Type B pancreatic cell (in vitro differentiated cells): ENCODE measurements at places on chromosomes 2 and 18.

DNA sequence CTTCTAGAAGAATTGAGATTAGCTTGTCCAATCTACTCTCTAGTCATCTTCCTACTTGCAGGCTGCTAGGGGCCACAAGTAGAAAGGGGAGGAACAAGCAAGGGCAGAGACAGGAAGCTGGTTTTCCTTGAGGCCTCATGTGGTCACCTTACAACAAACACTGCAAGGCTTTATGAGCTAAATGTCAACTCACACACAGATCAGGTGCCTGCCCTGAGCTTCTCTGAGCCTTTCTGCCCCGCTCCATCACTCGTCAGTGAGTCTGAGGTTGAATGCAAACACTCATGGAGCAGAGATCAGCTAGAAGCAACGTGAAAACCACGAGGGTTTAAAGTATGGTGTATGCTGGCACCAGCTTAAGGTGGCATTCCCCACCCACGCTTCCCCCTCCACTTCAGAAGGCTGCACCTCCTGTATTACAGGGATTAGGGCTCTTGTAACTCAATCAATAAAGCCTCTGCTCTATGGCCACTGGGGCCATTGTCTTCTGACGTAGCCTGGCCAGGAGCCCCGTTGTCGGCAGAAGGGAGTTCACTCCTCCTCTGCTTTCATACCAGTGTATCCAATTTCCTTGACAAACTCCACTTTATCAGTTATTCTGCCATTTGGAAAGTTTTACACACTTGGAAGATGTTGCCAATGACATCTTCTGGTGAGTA, 5.4 kb upstream of the CRYGC start:
- no peaks in the 10 kb centered on the region for H3K36me3 ChIP-seq
- no peaks in the 10 kb centered on the region for H3K27me3 ChIP-seq
- no peak for DNase-seq
- H3K4me3 ChIP-seq: no peak overlapping the region
- H3K4me1 ChIP-seq: peaks cover 15% of the 10 kb centered on the region

DNA sequence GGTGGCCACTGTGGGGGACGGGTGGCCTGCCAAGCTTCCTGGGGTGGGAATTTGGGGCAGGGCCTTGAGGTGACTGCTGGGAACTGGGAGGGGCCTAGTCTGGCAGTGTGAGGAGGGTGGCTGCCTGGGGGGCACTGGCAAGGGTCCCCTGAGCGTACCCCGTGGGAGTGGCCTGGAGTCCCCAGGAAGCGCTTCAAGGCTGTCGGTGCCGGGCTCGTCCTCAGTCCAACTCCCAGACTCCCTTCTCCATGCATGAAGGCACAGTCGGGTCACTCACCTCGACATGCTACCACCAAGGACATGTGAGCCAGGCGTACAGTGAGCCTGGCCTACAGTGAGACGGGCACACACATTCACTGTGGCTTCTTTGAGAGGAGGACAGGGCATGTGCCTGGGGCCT, 105.3 kb downstream of the SMIM21 start:
- H3K36me3 ChIP-seq: peaks cover 4% of the 10 kb centered on the region
- no peak overlapping the region for H3K4me3 ChIP-seq
- H3K4me1 ChIP-seq: peaks cover 7% of the 10 kb centered on the region
- H3K27me3 ChIP-seq: no peaks in the 10 kb centered on the region

DNA sequence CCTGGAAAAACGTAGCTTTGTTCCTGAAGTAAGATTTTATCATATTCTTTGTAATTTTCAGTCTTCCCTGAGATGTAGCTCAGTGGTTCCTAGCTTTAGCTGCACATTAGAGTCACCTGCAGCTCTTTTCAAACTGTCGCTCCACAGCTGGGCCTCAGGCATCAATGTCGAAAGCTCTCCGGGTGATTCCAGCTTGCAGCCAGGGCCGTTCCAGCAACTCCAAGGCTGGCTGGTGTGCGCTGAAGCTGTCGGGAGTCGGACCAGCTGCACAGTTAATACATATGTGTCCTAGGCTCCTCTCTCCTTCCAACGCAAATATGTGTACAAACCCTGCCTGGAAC, 609 bp upstream of the ZNF2 start:
- H3K4me3 ChIP-seq: peak overlapping the region; percentile 100
- no peak for DNase-seq
- peak overlapping the region; percentile 99 for H3K27ac ChIP-seq
- H3K36me3 ChIP-seq: peaks cover 12% of the 10 kb centered on the region

GRCh38 chr2:238285653-238286082, 2.7 kb downstream of the PER2 start:
- peaks cover 4% of the 10 kb centered on the region for H3K36me3 ChIP-seq
- H3K4me3 ChIP-seq: peak overlapping the region; percentile 87
- DNase-seq: no peak
- H3K27me3 ChIP-seq: no peaks in the 10 kb centered on the region
- peak overlapping the region; percentile 96 for H3K27ac ChIP-seq

DNA sequence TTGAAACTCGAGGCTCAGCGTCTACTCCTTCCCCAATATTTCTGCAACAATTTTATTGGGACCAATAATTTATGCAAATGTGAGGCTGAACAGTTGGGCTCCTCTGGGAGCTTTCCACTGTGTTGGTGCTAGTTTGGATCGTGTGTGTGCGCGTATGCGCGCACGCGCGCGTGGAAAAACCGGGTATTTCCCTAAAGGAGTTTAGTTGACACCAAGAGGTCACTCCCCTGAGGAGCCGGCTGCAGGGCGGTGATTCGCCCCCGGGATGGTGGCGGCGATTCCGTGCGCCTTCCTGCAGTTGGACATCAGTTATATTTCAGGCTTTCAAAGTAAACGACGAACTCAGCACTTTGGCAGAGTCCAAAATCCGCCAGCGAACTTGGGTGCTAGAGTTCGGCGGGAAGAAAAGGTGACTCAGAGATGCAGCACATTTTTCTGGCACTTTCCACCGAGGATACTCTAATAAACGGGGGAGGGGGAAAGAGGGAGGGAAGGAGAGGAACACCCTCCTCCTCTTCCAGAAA, 186.5 kb upstream of the FANCL start:
- peak overlapping the region; percentile 94 for H3K4me3 ChIP-seq
- peak overlapping the region; percentile 94 for H3K27ac ChIP-seq
- H3K4me1 ChIP-seq: peaks cover 10% of the 10 kb centered on the region

DNA sequence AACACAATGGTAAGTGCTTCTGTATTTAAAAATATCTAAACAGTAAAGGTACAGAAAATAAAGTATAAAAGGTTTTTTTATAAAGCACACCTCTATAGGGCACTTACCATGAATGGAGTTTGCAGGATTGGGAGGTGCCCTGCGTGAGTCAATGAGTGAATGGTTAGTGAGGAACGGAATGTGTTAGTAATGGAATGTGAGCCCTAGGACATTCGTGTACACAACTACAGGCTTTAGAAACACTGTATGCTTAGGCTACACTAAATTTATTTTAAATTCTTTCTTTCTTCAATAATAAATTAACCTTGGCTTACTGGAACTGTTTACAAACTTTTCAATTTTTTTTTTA, 337.9 kb upstream of the SLC39A10 start:
- H3K27ac ChIP-seq: no peak overlapping the region
- no peak overlapping the region for H3K4me3 ChIP-seq
- peaks cover 18% of the 10 kb centered on the region for H3K4me1 ChIP-seq
- H3K27me3 ChIP-seq: peaks cover 10% of the 10 kb centered on the region
- no peaks in the 10 kb centered on the region for H3K36me3 ChIP-seq
- no peak for DNase-seq

DNA sequence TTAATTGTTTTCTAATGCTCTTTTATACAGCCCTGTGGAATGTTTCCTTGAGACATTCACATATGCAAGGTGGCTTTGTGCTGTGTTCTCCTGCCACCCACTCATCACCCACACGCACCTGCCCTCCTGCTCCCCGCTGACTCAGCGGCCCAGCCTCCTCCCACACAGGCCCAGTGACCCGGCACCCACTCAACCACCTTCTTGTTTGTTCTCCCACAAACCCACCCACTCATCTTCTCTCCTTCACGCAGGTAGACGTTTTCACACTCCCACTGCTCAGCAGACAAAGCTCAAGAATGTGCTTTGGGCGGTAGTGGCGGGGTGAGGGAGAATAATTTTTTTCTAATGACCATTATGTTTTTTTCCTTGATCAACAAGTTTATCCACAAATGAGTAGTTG, 28.6 kb upstream of the NEMP2 start:
- peaks cover 10% of the 10 kb centered on the region for H3K36me3 ChIP-seq
- peak overlapping the region; percentile 33 for H3K27ac ChIP-seq
- peaks cover 11% of the 10 kb centered on the region for H3K4me1 ChIP-seq
- no peak for DNase-seq
- H3K27me3 ChIP-seq: no peaks in the 10 kb centered on the region
- H3K4me3 ChIP-seq: peak overlapping the region; percentile 10

- peak overlapping the region; percentile 96 for H3K27ac ChIP-seq
- H3K4me1 ChIP-seq: peaks cover 19% of the 10 kb centered on the region
- no peak for DNase-seq
Measured at GRCh38 chr18:79962835-79963657, 1.4 kb upstream of the HSBP1L1 start.

DNA sequence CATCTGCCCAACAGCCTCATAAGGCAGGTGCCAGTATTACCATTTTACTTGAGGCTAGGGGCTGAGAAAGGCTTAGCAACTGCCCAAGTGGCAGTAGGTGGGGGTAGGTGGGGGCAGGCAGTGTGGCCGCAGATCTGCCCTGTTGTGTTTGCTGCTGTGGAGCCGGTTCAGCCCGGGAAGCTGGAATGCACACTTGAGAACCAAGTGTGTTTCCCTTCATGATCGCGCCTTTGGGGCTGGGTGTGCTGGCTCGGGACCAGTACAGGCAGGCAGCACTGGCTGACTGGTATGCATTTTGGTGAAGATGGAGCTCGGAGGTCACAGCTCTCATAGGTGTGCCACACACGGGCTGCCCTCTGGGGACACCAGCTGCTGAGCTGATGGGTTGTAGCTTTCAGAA, 85.1 kb downstream of the CABLES1 start:
- peaks cover 4% of the 10 kb centered on the region for H3K36me3 ChIP-seq
- peaks cover 3% of the 10 kb centered on the region for H3K4me1 ChIP-seq
- no peak for DNase-seq
- H3K4me3 ChIP-seq: no peak overlapping the region
- H3K27me3 ChIP-seq: no peaks in the 10 kb centered on the region
- H3K27ac ChIP-seq: peak overlapping the region; percentile 44

- peaks cover 13% of the 10 kb centered on the region for H3K27me3 ChIP-seq
- peak overlapping the region; percentile 37 for H3K4me3 ChIP-seq
- no peak overlapping the region for H3K27ac ChIP-seq
- peaks cover 49% of the 10 kb centered on the region for H3K36me3 ChIP-seq
Measured at GRCh38 chr18:75199327-75199726, 9.6 kb downstream of the PTGR3 start.

GRCh38 chr2:196617430-196617829, 22.1 kb upstream of the CCDC150 start:
- DNase-seq: no peak
- peaks cover 10% of the 10 kb centered on the region for H3K27me3 ChIP-seq
- no peak overlapping the region for H3K4me3 ChIP-seq
- H3K36me3 ChIP-seq: no peaks in the 10 kb centered on the region

DNA sequence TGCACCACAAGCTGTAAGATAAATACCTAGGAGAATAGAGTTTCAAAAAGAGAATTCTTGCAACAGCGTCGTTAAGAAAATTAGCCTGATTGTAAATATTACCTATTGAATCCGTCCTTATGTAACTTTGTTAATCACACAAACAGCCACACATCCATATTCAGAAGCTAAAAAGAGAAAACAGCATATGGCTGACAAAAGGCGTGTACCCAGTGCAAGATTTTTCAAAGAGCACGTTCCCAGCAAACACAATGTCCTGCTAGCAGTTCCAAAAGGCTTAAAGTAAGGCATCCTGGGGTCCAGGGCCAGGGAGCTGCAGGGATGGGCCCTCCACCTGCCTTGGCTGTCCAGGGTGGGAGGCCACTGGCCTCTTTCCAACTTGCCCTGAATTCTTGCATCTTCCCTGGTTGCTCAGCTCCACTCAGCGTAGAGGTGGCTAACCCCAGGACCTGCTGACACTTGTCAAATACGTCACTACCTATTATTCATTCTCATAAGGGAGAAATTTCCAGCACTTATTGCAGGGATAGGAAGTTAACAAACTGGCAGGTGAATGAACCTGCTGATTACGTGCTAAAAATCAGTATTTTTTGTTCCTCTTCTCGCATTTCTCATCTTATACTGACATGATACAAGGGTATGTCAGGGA, 102.1 kb upstream of the NEDD4L start:
- no peak overlapping the region for H3K4me3 ChIP-seq
- H3K27ac ChIP-seq: no peak overlapping the region
- H3K36me3 ChIP-seq: no peaks in the 10 kb centered on the region
- no peak for DNase-seq

GRCh38 chr18:9787712-9788111, 79.6 kb downstream of the RAB31 start:
- no peaks in the 10 kb centered on the region for H3K4me1 ChIP-seq
- no peaks in the 10 kb centered on the region for H3K27me3 ChIP-seq
- DNase-seq: no peak
- H3K36me3 ChIP-seq: no peaks in the 10 kb centered on the region

DNA sequence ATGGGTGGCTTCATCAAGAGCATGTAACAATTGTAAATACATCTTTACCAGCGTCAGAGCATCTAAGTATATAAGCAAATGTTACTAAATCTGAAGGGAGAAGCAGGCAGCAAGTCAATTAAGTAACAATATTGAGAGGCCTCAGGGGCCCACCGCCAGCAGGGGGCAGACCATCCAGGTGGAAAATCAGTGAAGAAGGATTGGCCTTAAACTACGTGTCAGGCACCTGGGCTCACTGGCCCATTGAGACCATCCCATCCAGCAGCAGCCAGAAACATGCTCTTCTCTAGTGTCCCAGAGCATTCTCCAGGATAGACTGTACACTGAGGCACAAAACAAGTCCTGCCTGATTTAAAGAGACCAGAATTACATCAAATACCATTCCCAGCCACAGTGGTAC, 96.2 kb upstream of the SNTG2 start:
- H3K36me3 ChIP-seq: no peaks in the 10 kb centered on the region
- H3K27me3 ChIP-seq: peaks cover 9% of the 10 kb centered on the region
- no peak overlapping the region for H3K4me3 ChIP-seq
- peaks cover 9% of the 10 kb centered on the region for H3K4me1 ChIP-seq
- no peak for DNase-seq

GRCh38 chr2:143252138-143252907, 123.1 kb downstream of the ARHGAP15 start:
- H3K4me1 ChIP-seq: no peaks in the 10 kb centered on the region
- H3K36me3 ChIP-seq: no peaks in the 10 kb centered on the region
- DNase-seq: no peak
- no peak overlapping the region for H3K27ac ChIP-seq
- H3K4me3 ChIP-seq: no peak overlapping the region

- H3K4me3 ChIP-seq: peak overlapping the region; percentile 91
- peak overlapping the region; percentile 41 for H3K27ac ChIP-seq
- peaks cover 91% of the 10 kb centered on the region for H3K27me3 ChIP-seq
Measured at GRCh38 chr2:17877811-17878280, 621 bp upstream of the KCNS3 start.

DNA sequence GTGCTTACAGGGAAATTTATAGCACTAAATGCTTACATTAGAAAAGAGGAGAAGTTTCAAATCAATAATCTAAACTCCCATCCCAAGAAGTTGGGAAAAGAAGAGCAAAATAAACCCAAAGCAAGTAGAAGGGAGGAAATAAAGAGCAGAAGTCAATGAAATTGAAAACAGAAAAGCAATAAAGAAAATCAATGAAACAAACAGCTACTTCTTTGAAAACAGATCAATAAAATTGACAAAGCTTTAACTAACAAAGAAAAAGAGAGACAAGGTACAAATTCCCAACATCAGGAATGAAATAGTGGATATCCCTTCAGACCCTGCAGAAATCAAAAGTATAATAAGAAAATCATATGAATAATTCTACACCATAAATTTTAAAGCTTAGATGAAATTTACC, 25.5 kb upstream of the ONECUT2 start:
- no peak overlapping the region for H3K27ac ChIP-seq
- no peaks in the 10 kb centered on the region for H3K4me1 ChIP-seq
- H3K36me3 ChIP-seq: no peaks in the 10 kb centered on the region
